ENCODE measurements at places on chromosomes 7 and 10. TPM values are rescaled to one million over a fixed set of nuclear protein-coding genes. Genes with fewer than 3 reads are reported as not detected.

The SLC13A1 gene
- total RNA-seq, result not detected

The SLC18A3 gene
- 0.10 TPM for total RNA-seq

The PTER gene
- total RNA-seq, result 34.7 TPM

The JAKMIP3 gene
- not detected for total RNA-seq

The FANK1 gene
- 26.4 TPM for total RNA-seq

The COPG2 gene
- 23.6 TPM for total RNA-seq

The MARCHF5 gene
- total RNA-seq, result 24.3 TPM

The RET gene
- 0.45 TPM for total RNA-seq

- DNase-seq, result no peak
These were observed 672.0 kb upstream of the FOXK1 start for GRCh38 chr7:4010061-4010605.

GRCh38 chr10:29227201-29227600 lies 61.7 kb upstream of the LYZL1 start:
- DNase-seq, result no peak

DNA sequence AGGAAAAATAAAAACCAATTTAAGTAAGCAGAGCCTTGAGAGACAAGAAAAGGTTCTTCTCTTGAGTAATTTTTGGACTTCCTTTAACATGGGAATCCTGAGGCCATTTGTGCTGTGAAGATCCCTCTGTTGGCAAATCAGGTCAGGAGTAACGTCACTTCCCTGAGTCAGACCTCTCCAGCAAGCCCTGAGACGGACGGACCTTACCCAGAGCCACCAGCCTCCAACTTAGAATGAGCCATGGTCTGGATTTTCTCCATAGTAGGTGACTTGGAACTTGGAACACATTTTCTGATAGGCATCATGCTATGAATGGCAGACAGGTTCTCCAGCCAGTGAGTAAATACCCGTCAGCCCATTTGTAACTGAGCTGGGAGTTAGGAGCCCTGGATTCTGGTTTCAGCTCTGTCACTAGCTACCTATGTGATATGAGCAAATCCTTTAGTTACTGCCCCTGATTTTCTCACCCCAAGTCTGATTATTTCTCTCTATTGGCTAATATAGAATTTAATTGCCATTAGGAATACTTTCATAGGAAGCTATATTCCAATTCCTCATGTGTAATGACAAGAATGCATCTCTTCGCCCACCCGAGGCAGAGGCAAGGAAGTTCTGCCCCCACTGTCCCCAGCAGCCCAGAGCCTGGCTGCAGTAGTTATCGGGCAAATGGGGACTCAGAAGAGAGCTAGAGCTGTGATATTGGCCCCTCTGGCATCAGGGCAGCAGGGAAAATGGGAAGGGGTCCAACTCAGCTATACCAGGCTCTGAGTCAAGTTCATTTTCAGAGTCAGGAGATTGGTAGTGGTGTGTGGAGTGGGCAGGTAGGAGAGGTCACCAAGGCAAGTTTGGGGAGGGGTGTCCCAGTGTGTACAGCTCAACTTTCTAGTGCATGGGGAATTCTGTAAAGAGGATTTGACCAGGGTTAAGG lies 153.7 kb upstream of the AGK start:
- DNase-seq, result no peak

DNA sequence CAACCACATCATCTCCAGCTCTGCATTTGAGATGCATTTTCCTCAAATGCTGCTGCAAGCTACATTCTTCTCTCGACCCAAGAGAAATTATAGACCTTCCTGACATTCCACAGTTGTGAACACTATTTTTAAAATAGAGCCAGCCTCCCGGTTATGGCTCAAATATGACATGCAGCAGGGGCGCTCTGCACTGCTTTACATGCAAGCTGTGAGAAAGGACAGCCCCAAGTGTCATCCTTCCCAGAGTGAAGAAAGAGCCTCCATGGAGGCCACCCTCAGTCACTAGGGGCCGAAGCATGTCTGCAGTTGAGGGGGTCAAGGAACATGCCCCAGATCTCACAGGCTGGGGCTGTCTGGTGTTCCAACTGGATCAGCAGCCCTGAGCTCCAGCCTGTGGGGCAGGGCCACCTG lies 63.9 kb upstream of the CHST15 start:
- no peak for DNase-seq

DNA sequence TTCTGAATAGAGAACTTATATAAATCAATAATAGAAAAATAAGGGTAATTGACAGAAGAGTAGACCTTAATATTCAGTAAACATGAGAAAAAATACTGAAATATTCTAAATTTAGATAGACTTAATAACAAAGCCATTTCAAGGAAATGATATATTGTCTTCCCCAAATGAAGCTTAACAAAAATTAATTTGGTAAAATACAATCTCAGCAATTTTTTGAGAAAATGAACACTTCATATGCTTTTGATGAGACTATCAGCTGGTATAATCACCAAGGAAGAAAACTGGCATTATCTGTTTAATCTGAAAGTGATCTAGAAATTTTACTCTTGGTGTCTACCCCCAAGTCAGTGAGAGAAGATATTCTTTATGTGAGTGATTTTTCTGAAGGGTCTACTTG lies 1.7 kb upstream of the FAM237B start:
- no peak for DNase-seq

DNA sequence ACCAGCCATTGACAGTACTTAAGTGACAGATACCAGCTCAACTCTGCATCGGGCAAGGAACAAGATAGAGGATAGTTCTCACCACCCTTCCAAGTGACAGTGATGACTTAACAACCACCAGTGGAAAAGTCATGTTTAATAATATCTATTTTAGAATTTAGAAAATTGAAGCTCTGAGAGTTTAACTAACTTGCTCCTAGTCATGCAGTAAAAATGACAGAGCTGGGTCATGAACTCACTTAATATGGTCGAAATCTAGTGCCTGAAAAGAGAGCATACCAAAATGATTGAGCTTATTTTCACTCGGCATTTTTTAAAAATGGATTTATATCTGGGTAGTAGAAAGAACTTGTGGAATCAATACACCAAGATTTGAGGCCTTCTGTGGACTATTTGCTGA lies 367.8 kb upstream of the IGFBP3 start:
- DNase-seq, result no peak

GRCh38 chr7:36673703-36674102 lies 50.6 kb downstream of the AOAH start:
- DNase-seq, result no peak

- no peak for DNase-seq
These were observed 35.0 kb upstream of the ZNF32 start for GRCh38 chr10:43683451-43684291.

DNA sequence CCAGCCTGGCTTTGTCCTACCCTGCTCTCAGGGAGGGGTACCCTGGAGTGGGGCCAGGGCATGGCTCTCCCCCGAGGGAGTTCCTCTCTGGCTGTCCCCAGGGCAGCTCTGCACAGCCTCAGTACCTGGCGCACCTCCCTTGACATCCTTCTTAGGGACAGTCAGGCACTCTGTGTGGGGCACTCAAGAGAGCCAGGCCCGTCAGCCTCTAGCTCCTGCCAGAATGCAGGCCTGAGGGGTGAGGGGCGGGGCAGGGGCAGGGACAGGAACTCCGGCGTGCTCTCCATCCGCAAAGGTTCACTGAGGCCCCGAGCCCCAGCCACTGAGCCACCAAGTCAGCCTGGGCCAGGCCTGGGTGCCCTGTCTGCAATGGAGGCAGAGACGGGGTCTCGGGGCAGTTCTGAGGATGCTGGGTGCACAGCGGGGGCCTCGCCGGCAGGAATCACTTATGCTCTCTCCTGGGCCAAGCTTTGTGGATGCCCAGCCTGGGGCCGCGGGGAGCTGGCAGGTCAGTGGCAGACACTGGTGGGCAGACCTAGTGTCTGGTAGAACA lies 10.1 kb downstream of the LIMK1 start:
- no peak for DNase-seq

- no peak for DNase-seq
These were observed 9.4 kb downstream of the CNNM2 start for GRCh38 chr10:102927311-102928010.

GRCh38 chr10:127441350-127442219 lies 107.5 kb upstream of the NPS start:
- DNase-seq, result peak; percentile 84

GRCh38 chr7:70698219-70698832 lies 433.6 kb upstream of the GALNT17 start:
- DNase-seq, result peak; percentile 63

- peak; percentile 82 for DNase-seq
These were observed 18.4 kb upstream of the PDGFA start for GRCh38 chr7:537911-538634.

- DNase-seq, result no peak
These were observed 35.5 kb downstream of the HIF1AN start for GRCh38 chr10:100571084-100571856.

- no peak for DNase-seq
These were observed 4.8 kb downstream of the KPNA7 start for GRCh38 chr7:99203092-99203491.
